ENCODE measurements at places on chromosomes 6 and 20.
A peak's percentile ranks its signal among the peaks of the same experiment; 100 is the strongest.

DNA sequence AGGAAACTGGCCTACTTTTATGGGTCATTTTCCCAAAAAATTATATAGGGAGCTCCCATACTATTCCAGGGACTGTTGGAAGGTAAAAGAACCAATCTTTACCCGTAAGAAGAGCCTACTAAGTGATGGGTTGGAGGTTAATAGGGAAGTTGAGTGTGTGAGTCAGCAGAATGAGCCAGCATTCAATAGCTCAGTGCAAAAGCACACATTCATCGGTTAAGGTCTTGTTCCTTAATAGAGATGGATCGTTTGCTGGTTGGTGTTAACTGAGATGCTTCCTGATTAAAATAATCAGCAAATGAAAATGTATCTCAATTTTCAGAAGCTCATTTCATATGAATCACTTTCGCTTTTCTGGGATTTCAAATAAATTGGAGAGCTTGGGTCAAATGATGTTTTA, 115.3 kb upstream of the MRPS10 start:
- DNase-seq, result no peak

- no peak for DNase-seq
Observed at GRCh38 chr20:35285806-35286076, 1.2 kb upstream of the EIF6 start.

- peak; percentile 45 for DNase-seq
Observed at GRCh38 chr6:56359201-56359899, 112.0 kb upstream of the COL21A1 start.

GRCh38 chr20:19934792-19935491, 82.2 kb upstream of the NAA20 start:
- DNase-seq, result no peak

GRCh38 chr20:5434116-5434515, 117.4 kb upstream of the PROKR2 start:
- DNase-seq, result no peak

GRCh38 chr20:59047938-59048680, 5.5 kb upstream of the PRELID3B start:
- no peak for DNase-seq

DNA sequence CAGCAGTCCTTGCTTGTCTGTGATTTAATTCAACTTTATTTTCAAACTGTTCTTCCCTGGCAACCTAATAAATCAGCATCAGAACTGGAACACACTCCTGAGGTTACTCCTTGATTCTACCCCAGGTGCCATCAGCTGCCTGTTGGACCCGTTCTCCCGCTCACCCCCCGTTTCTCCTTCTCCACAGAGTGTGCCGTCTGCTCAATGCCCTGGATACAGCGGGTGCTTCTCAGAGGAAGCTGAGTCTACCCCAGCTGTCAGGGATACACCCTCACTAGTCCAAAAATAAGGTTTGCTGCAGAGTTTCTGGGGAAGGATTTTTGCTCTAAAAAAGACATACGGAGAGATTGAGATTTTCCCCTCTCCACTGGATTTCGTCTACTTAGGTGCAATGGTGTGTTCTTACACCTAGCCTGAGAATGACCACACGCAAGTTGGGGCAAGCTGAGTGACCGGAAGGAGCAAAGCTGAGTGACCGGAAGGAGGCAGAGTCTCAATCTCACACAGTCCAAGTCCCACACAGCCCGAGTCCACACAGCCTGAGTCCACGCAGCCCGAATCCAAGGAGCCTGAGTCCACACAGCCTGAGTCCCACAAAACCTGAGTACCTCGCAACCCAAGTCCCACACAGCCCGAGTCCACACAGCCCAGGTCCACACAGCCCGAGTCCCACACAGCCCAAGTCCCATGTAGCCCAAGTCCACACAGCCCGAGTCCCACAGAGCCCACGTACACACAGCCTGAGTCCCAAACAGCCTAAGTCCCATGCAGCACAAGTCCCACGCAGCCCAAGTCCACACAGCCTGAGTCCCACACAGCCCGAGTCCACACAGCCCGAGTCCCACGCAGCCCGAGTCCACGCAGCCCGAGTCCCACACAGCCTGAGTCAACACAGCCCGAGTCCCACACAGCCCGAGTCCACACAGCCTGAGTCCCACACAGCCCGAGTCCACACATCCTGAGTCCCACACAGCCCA, 58.6 kb upstream of the DACT2 start:
- DNase-seq, result no peak

DNA sequence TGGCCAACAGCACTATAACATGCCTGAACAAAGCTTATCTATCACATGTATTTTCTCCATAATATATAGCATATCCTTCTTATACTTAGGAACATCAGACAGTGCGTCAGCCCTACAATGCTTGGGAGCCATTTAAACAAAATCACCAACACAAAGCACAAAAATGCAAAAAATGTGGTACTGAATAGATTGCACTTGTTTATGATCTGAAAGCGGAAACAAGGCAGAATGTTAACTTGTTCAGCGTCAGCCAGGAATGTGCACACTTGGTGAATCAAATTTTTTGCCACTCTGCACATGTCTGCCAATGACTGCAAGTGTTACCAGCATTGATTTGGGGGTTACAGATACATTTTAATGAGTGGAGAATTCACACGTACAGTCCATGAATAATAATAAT, 14.8 kb downstream of the SLC35A1 start:
- DNase-seq, result no peak

GRCh38 chr20:38751360-38751976, 3.2 kb downstream of the ACTR5 start:
- no peak for DNase-seq

DNA sequence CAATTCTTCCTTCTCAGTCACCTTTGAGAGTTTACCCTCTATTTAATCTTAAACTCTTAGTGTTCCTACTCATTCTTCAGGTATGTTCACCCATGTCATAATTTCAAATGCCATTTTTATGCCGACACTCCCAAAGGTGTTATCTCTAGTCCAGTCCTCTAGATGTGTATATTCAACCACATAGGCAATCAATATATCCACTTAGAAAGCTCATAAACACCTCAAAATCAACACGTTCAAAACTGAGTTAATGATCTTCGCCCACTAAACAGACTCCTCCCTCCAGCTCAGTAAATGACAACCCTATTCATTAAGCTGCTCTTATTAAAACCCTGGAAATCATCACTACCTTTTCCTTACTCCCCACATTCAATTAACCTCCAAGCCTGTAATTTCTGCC, 6.4 kb downstream of the OSTM1 start:
- DNase-seq, result no peak

- no peak for DNase-seq
Observed at GRCh38 chr20:54276577-54277169, 68.8 kb downstream of the PFDN4 start.

DNA sequence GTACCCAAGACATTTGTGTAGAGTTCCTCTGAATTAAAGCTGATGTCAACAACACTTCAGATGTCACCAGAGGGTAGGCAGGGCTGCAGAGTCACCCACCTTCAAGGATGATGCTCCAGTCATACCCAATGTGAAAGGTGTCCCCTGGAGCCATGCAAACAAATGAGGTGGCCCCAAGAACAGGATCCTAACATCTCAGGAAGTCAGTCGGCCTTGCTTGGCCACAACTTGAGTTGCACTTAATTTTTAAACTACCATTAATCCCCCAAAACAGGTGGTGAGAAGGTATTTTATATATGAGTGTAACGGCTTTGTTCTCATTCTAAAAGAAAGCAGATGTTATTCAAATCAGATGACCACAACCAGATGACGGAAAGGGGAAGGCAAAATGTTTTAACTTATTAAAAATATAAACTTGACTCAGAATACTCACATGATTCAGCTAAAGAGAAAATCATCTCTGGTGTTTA, 21.1 kb upstream of the SERPINB1 start:
- no peak for DNase-seq

DNA sequence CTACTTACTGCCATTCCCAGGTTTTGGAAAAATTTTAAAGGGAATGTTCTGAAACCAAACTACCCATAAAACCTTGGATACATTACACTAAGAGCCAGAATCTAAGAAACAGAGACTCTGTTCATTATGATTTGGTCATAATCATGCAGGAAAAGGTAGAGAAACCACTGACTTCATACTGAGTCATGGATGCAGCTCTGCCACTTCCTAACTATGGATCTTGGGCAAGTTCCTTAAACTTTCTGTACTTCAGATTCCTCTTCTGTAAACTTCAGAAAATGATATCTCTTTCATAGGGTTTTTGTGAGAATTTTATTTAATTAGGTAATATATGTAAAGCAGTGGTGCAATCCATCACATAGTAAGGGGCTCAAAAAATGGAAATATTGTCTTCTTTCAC, 20.0 kb downstream of the PLA2G7 start:
- no peak for DNase-seq

DNA sequence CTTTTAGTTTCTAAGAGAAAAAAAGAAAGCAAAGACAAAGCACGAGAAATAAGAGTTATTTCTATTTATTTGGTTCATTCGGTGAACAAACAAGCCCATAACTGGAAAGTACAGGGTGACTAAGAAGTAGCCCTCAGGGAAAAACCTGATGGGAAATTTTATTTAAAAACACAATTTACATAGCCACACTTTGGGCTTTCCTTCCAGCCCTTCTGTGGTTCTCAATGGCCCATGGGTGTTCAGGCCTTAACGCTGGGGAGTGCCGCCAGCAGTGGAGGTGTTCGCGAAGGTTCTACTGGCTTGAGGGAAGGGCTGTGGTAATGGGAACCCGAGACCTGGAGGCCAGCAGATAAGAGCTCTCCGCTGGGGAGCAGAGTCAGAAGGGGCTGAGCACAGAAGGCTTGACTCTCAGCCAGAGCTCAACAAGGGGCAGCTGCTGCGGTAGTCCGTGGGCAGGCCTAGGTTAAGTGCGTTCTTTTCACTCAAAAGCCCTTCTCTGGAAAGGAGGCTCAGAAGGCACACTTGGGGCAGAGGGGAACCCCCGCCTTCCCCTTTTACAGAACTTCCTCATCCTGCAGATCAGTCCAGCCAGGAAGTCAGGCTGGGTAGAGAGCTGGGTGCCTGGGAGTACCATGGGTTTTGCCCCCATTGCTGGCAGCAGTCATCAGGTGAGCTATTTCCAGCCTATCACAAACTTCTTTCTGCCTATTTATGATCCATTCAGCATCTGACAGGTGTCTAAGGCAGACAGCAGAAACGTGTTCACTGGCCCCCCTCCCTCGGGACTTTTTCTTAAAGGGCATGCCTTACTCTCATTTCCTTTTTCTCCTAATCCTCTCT, 8.8 kb upstream of the CD83 start:
- DNase-seq, result no peak

DNA sequence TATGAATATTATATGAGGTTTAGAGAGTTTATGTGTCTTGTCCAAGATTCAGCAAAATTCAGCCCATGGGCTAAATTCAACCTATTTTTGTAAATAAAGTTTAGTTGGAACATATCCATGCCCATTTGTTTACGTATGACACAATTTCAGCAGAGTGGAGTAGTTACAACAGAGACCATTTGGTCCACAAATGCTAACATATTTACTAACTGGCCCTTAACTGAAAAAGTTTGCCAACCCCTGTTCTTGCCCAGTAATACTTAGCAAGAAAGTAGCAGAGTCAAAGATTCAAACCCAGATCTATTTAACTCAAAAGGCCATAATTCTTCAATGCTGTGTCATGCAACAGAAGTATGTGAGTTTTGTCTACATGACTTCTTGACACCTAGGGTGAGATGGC, 561.0 kb downstream of the PTPRT start:
- no peak for DNase-seq

GRCh38 chr20:8661229-8661952, 407.5 kb upstream of the PLCB4 start:
- DNase-seq, result no peak

GRCh38 chr6:157089258-157089657, 234.1 kb downstream of the TMEM242 start:
- DNase-seq, result no peak

- DNase-seq, result no peak
Observed at GRCh38 chr20:6095409-6095808, 27.4 kb downstream of the FERMT1 start.

GRCh38 chr6:1645466-1646185, 35.9 kb downstream of the FOXC1 start:
- DNase-seq, result no peak

DNA sequence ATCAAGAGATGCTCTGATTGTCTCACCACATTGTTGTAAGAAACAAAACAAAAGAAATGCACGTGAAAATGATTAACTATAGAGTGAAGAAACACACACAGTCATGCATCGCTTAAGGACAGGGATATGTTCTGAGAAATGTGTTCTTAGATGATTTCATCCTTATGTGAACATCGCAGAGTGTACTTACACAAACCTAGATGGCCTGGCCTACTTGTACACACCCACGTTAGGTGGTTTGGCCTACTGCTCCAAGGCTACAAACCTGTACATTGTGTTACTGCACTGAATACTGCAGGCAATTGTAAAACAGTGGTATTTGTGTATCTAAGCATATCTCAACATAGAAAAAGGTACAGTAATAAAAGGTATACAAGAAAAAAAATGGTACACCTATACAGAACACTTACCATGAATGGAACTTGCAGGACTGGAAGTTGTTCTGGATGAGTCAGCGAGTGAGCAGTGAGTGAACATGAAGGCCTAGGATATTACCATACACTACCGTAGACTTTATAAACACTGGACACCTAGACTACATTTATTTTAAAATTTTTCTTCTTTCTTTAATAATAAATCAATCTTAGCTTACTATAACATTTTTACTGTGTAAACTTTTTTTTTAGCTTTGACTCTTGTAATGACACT, 48.6 kb downstream of the FKBP5 start:
- DNase-seq, result no peak

- no peak for DNase-seq
Observed at GRCh38 chr6:116267836-116268588, 11.7 kb downstream of the TSPYL1 start.

GRCh38 chr20:45221076-45221475, at the start of gene SEMG2:
Gene SEMG2 (plus strand): TSS chr20:45221373. CDS start chr20:45221390, 17 bp downstream.
- DNase-seq, result no peak

DNA sequence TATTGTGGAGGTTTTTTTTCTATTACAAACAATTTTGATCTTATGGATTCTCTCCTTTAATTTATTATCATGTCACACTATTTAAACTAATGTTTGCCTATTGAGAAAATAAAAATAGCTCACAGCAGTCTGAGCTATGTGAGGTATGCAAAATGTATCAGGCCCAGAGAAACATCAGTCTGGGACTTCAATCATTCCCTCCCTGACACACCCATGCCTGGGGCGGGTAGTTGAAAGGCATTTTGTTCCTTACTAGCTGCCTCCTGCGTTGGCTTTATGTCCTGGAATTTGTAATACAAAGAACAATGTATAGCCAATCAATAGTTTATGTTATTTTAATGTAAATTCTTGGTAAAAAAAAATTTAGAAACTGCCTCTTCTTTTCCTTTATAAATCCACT, 403.3 kb downstream of the EPM2A start:
- DNase-seq, result no peak

- no peak for DNase-seq
Observed at GRCh38 chr20:4053071-4053919, 37.9 kb upstream of the RNF24 start.

All from NCI-H2081 treated with DMSO at 0.1 percent for 48 hours (cell line).